HepG2 (cell line): ENCODE measurements at places on chromosomes 2 and 18. TPM values are rescaled to one million over a fixed set of nuclear protein-coding genes. Genes with fewer than 3 reads are reported as not detected.

LIPG gene
- total RNA-seq: 4.9 and 10.8 TPM in 2 replicates

RGPD8 gene
- 12.8 and 18.7 TPM in 2 replicates for total RNA-seq

CYP20A1 gene
- 32.8 and 35.3 TPM in 2 replicates for total RNA-seq

LAMA3 gene
- 2.2 and 2.6 TPM in 2 replicates for total RNA-seq

OR6B2 gene
- total RNA-seq: not detected in 2 replicates

C2orf81 gene
- total RNA-seq: 0.13 and 0.15 TPM in 2 replicates

UGT1A4 gene
- total RNA-seq: not detected in 2 replicates

HOXD8 gene
- total RNA-seq: not detected in 2 replicates

TANC1 gene
- total RNA-seq: 2.3 and 2.8 TPM in 2 replicates

ACADL gene
- total RNA-seq: not detected in 2 replicates

PHLPP1 gene
- total RNA-seq: 18.5 and 19.8 TPM in 2 replicates

DNA sequence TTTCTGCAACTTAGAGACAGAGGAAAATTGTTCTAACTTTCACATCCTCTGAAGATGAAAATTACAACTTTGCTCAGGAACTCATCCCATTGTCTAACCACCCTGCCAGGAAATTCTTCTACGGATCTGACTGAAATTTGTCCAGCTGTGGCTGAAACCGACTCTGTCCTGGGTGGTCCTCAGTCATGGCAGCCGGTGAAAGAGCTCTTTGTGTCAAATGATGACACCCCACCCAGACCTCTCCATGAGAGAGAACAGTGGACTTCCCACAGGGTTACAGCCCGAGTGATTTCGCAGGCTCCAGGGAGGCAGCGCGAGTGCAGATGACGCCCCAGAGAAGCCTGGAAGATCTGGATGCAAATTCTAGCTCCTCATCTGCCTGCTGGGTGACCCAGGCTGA is 65.1 kb upstream of the TRIB2 start:
- no peak overlapping the region for H3K27ac ChIP-seq
- H3K27me3 ChIP-seq: no peaks in the 10 kb centered on the region
- no peaks in the 10 kb centered on the region for H3K4me1 ChIP-seq
- H3K4me3 ChIP-seq: no peak overlapping the region

- no peak overlapping the region for H3K27ac ChIP-seq
- no peaks in the 10 kb centered on the region for H3K36me3 ChIP-seq
- peaks cover 62% of the 10 kb centered on the region for H3K4me1 ChIP-seq
- no peak overlapping the region for H3K4me3 ChIP-seq
Measured at GRCh38 chr2:62663920-62664795, 41.4 kb upstream of the EHBP1 start.

GRCh38 chr2:217999595-217999959 is 3.2 kb downstream of the TNS1 start:
- no peak overlapping the region for H3K4me3 ChIP-seq
- H3K4me1 ChIP-seq: peaks cover 21% of the 10 kb centered on the region
- no peak for DNase-seq

GRCh38 chr18:31454066-31454708 is 6.6 kb downstream of the DSG3 start:
- no peaks in the 10 kb centered on the region for H3K4me1 ChIP-seq
- H3K27ac ChIP-seq: no peak overlapping the region
- no peak overlapping the region for H3K4me3 ChIP-seq
- H3K27me3 ChIP-seq: peaks cover 9% of the 10 kb centered on the region; the same call in 2 of the 3 replicates
- no peaks in the 10 kb centered on the region for H3K36me3 ChIP-seq

- H3K36me3 ChIP-seq: no peaks in the 10 kb centered on the region
- no peaks in the 10 kb centered on the region for H3K4me1 ChIP-seq
- H3K27ac ChIP-seq: no peak overlapping the region
- no peaks in the 10 kb centered on the region for H3K27me3 ChIP-seq
- H3K4me3 ChIP-seq: no peak overlapping the region
Measured at GRCh38 chr2:180359522-180360282, 352.6 kb upstream of the CWC22 start.

DNA sequence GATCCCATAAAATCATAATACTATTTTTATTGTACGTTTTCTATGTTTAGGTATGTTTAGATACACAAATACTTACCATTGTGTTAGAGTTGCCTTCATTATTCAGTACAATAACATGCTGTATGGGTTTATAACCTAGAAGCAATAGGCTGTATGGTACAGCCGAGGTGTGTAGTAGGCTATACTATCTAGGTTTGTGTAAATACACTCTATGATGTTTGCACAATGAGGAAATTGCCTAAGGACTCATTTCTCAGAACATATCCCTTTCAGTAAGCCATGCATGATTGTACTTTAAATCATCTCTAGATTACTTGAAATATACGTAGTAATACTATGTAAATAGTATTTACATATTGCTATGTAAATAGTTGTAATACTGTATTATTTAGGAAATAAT is 156.7 kb downstream of the CDCA7 start:
- no peaks in the 10 kb centered on the region for H3K36me3 ChIP-seq
- H3K27me3 ChIP-seq: no peaks in the 10 kb centered on the region
- H3K4me1 ChIP-seq: no peaks in the 10 kb centered on the region
- no peak for DNase-seq

GRCh38 chr2:222290736-222291484 is 7.9 kb downstream of the PAX3 start:
- no peak for DNase-seq
- no peaks in the 10 kb centered on the region for H3K4me1 ChIP-seq
- H3K27me3 ChIP-seq: peaks cover 18% of the 10 kb centered on the region; the same call in 1 of the 2 replicates
- H3K4me3 ChIP-seq: no peak overlapping the region
- no peak overlapping the region for H3K27ac ChIP-seq
- H3K36me3 ChIP-seq: no peaks in the 10 kb centered on the region

DNA sequence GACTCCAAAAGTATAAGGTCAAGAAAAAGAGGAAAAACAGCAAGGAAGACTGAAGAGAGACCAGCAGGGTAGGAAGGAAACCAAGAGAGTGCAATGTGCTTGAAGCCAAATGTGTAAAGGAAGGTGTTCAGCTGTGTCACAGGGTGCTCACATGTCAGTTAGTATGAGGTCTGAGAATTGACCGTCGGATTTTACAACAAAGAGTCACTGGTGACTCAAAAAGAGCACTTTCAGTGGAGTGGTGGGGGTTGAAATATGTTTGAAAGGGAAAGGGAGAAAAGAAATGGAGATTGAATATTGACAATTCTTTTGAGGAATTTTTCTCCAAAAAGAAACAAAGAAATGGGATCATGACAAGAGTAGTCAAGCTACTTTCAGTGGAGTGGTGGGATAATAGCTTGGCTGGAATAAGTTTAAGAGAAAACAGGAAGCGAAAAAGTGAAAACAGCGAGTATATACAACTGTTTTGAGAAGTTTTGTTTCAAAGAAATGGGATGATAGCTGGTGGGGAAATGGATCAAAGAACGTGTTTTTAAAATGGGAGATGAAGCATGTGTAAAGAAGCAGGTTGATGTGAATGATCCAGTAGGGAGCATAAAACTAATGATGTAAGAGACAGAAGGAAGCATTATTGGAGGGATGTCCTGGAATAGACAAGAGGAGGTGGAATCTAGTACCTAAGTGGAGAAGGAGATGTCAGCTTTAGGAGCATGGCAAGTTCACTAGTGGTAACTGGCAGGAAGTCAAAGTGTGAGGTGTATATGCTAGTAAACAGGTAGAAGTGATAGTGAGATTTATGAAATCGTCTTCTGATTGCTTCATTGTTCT is 3.6 kb upstream of the TSPYL6 start:
- peaks cover 47% of the 10 kb centered on the region for H3K4me1 ChIP-seq
- DNase-seq: no peak
- H3K36me3 ChIP-seq: no peaks in the 10 kb centered on the region
- no peaks in the 10 kb centered on the region for H3K27me3 ChIP-seq
- no peak overlapping the region for H3K4me3 ChIP-seq

DNA sequence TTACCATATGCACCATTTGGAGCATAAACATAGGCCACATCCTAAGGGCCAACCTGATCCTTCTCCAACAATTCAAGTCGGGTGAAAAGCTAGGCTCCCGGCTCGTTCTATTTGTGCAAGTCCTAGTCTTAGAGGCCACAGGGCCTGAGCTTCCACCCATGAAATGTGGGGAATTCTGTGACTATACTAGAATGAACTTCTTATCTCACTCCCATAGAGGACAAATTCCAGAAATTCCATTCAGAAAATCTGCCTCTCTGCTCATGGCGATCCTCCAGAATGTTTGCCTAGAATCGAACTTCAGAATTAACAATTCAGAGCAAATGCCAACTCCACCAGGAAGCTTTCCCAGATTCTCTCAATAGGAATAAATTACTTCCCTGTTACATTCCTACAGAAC is 187.9 kb downstream of the BCL11A start:
- peak; percentile 36 for DNase-seq
- H3K4me3 ChIP-seq: no peak overlapping the region
- H3K27ac ChIP-seq: no peak overlapping the region
- no peaks in the 10 kb centered on the region for H3K4me1 ChIP-seq
- H3K27me3 ChIP-seq: no peaks in the 10 kb centered on the region; the same call in 2 of the 3 replicates

DNA sequence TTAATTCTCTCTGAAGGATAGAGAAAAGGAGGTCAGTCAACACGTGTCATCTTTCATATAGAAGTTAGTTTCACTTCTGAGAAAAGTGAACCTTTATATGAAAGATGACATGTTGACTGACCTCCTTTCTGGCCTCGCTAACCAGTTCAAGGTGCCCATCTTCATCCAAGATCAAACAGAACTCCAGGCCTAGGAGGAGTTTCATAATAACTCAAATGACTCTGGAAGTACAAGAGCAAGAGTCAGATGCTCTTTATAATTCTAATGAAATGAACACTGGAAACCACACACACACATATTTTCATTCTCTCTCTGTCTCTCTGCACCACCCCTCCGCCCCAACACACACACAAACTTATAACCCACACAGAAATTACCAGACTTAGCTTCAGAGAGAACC is 16.3 kb downstream of the ANKRD44 start:
- H3K27ac ChIP-seq: no peak overlapping the region
- no peaks in the 10 kb centered on the region for H3K27me3 ChIP-seq
- H3K4me3 ChIP-seq: no peak overlapping the region
- no peak for DNase-seq
- H3K36me3 ChIP-seq: no peaks in the 10 kb centered on the region
- H3K4me1 ChIP-seq: no peaks in the 10 kb centered on the region
